ENCODE measurements at places on chromosomes 1 and 21.

DNA sequence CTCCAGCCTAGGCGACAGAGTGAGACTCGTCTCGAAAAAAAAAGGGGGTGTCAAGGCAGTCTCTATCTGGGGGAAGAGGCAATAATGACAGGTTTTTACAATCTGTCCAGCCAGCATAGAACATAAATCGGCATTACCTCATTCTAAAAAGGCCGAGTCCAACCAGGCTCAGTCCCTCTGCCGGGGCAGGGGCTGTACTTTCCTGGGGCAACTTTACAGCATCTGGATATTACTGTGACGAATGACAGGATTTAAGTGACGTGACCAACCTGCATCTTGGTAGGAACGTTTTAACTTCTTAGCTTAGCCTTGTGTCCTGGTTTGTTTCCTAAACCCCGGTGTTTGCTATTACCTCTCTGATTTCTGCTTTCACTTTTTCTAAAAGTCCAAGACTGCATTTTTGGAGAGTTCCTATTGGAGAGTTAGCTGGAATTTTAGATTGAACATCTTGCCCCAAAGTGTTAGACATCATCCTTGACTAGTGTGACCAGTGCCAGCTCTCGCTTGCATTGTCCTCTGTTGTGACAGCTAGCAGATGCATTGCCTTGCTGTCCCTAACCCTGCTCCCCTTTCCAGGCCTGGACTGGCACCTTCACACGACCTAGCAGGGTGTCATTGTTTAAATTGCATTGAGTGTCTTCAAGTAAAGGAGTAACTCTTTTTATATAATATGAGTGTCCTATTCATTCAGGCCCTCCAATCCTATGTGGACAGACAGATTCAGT, 96.5 kb downstream of the TGFBR3 start:
- DNase-seq: no peak

DNA sequence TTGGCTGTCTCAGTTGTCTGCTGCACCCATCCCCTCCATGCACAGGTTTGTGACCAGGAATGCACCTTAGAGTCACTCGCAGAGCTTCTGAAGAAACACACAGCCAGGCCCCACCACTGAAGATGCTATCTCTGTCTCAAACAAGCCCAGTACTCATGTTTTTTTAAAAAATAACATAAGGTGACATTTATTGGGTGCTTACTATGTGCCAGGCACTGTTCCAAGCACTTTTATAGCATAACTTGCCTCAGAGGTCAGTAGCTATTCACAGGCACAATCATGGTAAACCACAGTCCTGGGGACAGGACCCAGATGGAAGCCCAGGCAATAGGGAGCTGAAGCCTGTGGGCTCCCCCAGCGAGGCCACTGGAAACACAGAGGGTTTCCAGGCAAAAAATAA, 8.8 kb upstream of the ATP13A2 start:
- DNase-seq: no peak

DNA sequence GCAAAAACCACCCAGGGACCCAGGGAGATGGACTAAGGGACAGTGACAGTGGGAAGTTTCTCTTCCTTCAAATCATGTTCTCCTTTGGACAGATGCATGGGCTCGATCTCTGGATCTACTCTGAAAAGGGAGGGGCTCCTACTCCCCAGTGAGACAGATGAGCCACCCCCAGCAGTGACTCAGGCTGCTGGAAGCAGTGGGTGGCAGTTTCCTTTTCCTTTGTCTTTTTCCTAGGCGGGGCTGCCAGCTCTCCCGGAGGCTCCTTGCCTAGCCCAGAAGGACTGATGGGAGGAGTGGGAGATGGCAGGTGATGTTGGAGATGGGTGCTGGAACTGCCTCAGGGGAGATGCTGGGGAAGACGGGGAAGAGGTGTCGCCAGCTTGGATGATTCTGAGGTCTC, 41.0 kb upstream of the IGSF21 start:
- DNase-seq: no peak

DNA sequence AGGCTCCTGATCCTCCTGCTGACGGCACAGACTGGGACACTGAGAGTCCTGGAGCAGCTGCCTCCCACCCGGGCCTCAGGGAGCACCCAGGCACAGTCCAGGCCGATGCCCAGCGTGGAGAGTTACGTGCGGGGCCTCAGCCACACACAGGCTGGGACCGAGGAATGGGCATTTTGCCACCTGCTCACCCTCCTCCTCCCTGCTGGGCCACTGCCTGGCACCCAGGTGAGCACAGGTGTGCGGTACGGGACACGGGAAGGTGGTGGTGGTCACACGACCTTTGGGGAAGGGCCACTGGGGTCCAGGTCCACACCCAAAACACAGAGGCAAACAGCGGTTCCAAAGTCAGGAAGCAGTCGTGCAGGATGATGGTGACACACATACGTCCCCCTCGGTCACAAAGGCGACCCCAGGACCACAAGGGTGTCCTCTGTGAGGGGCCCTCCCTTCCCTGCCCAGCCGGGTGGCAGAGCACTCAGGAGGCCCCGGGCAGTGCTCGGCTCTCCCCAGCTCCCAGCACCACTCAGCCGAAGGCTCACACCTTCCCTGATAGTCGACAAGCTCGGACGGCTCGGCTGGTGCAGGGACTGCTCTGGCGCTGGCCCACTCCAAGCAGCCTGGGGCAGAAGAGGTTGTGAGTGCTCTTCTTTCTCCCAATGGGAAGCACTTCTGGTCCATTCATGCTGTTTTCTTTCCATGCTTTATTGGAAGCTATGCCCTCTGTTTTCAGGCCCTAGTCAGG, 14.3 kb downstream of the MORN1 start:
- DNase-seq: no peak

- DNase-seq: no peak
These were observed 6.2 kb downstream of the TMEM125 start for GRCh38 chr1:43275826-43276620.

DNA sequence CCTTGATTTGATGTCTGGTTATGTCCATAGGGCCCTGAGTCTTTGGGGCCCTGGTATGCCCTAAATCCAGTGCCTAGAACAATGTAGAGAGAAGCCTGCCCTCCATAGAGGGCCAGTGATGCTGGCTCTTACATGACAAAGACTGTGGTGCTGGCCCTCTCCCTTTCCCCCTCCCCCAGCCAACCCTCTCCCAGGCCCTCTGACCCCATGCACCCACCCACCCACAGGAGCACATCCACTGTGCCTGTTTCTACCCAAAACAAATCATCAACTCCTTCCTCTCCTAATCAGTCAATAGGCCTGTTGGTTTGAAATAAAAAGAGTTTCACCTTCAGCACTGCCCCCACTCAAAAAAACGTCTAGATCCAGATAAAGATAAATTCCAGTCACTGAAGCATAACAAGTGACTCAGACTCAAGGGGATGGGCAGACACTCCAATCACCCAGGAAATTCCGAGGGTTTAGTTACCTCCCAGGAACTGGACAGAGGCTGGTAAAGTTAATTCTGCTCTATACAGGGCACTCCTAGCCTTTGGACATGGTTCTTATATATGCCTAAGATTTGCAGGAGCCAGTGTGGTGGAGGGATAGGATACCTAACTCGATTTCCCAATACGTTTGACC, 144.8 kb upstream of the VANGL1 start:
- DNase-seq: no peak

All from activated CD4-positive, alpha-beta T cell treated with anti-CD3 and anti-CD28 coated beads for 48 hours (primary cell).